ENCODE measurements at places on chromosomes 6 and 20.

DNA sequence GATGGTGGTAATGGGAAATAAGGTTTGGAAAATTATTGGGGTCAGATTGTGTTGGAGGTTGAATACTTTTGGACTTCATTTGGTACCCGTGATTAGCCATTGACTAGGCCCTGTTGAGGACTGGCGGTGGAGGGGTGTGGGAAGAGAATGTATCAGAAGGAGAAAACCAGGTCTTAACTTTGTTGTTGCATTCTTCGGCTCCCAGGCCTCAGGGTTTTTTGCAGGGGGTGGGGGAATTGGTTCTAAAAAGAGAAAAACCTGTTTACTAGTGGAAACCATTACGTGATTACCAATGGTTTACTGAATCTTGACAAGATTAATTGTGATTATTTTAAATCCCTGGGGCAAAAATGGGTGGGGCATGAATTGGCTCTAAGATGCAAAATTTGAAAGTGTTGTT, 85.1 kb downstream of the PHF20 start:
- DNase-seq, result no peak

DNA sequence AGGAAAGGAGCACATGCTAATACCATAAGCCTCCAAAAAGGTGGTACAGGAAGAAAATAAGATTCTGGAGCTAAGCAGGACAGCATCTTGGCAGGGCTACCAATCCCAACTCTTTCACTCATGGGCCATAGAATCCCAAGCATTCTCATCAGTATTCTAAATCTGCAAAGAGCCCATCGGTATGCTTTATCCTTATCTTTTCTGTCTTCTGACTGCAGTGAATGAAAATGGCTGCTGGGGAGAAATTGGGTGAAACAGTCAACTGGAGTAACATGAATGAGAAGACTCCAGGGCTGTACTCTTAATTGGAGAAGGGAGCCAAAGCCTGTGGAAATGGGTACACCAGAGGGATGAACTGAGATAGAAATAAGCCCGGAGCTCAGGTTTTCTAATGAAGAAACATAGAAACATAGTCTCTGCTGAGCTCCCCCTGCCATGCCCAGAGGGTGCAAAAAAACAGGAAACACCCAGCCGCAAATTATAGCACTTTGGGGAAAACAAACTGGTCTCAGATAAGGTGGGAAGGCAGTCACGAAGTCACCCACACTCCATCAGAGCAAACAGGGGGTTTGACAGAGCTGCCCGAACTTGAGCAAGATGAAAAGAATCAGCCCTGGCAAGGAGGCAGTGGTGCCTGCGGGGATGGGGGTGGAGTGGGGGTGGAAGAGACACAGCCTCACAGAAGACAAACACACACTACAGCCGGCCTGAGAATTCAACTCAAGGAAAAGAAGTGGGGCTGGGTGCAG, 35.4 kb upstream of the E2F3 start:
- DNase-seq, result no peak

DNA sequence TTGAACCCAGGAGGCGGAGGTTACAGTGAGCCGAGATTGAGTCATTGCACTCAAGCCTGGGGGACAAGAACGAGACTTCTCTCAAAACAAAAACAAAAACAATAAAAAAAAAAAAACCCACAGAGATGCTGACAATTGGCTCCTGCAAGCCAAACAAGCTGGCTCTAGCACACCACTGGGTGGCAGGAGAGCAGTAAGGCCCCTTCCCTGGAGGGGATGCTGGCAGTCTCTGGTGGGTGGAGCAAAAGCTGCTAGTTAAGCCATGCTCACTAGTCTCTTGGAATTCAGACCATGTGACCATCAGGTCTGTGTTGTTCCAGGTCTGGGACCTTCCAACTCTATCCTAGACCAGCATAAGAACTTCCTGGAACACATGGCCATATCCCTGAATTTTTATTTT, 18.9 kb upstream of the DSN1 start:
- DNase-seq, result no peak

GRCh38 chr6:88919032-88919431, 44.4 kb downstream of the RNGTT start:
- DNase-seq, result no peak

GRCh38 chr20:17749978-17750721, 50.4 kb downstream of the BANF2 start:
- DNase-seq, result peak; percentile 28

DNA sequence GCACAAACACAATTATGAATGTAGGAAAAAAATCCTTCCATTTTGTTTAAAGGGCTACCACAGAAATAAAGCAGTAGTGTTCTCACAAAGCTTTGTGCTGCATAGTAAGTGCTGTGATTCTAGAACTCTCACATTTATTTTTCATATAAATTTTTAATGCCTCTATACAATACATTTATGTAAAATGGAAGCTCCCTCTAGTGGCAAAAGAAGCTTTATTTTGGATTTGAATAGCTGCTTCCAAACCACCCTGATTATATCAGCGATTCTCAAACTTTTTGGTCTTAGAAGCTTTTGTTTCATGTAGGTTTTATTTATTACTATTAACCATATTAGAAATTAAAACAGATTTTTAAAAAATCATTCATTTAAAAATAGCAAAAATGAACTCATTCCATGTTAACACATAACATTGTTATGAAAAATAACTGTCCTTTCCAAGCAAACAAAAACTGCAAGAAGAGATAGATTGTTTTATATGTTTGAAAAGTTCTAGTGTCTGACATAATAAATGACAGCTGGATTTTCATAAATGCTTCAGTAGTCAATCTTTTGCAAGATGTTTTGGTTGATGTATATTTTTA, 38.4 kb downstream of the HS3ST5 start:
- no peak for DNase-seq

GRCh38 chr6:133724726-133725125, 164.2 kb upstream of the TCF21 start:
- no peak for DNase-seq

GRCh38 chr20:42130810-42131596, 512.8 kb upstream of the CHD6 start:
- DNase-seq, result no peak

DNA sequence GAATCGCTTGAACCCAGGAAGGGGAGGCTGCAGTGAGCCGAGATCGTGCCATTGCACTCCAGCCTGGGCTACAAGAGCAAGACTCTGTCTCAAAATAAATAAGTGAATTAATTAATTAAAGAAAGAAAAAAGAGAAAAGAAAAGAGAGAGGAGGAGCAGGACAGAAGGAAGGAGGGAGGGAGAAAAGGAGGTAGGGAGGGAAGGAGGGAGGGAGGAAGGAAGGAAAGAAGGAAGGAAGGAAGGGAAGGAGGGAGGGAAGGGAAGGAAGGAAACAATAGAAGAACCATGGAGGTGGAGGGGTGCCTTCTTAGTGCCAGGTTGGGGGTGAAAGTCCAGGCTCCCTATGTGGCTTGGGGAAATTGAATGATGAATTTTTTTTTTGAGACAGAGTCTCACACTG, 6.5 kb upstream of the AHCY start:
- DNase-seq, result no peak

GRCh38 chr6:150666071-150666470, 66.4 kb downstream of the PLEKHG1 start:
- no peak for DNase-seq

GRCh38 chr6:166936079-166936787, 20.1 kb downstream of the RNASET2 start:
- DNase-seq, result no peak

- DNase-seq, result no peak
These were observed 50.8 kb upstream of the BEND6 start for GRCh38 chr6:56904068-56904467.

- DNase-seq, result no peak
These were observed 25.0 kb upstream of the BRPF3 start for GRCh38 chr6:36171573-36171972.

DNA sequence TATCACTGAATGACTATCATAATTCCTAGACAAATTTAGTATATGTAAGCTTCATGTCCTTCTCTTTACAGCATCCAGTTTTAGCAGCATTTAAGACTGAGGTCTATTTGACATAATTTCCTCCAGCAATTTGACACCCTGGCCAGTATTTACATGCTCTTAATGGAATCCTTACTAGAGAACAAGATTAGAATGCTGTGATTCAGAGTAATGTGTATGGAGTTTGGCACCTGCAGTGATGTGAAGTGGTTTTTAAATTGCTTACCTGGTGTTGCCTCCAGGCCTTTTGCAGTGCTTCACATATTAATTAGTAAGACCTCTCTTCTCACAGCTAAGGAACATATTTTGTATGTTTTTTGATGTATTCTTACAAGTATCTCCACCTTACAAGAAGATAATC, 9.8 kb downstream of the NKX2-4 start:
- DNase-seq, result no peak

DNA sequence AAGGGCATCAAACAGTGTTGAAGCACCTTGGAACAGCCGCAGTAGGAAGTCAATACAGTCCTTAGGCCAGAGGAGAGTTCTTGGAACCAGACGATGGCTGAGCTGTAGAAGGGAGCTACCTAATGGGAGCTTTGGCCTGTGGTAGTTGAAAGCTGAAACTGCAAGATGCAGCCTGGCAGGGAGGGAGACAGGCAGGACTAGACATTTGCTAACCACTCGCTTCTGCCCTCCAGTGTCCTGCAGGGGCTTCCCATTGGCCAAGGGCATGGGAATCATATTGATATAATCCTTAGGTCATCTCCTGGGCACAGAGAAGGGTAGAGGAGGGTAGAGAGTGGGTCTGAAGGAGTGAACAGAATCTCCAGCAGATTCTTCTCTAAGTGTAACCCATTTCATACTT, 60.4 kb downstream of the TPD52L1 start:
- DNase-seq, result no peak

GRCh38 chr6:30178837-30179236, 15.5 kb downstream of the TRIM15 start:
- no peak for DNase-seq

- no peak for DNase-seq
These were observed 475.2 kb downstream of the PTPRT start for GRCh38 chr20:42714298-42715141.

DNA sequence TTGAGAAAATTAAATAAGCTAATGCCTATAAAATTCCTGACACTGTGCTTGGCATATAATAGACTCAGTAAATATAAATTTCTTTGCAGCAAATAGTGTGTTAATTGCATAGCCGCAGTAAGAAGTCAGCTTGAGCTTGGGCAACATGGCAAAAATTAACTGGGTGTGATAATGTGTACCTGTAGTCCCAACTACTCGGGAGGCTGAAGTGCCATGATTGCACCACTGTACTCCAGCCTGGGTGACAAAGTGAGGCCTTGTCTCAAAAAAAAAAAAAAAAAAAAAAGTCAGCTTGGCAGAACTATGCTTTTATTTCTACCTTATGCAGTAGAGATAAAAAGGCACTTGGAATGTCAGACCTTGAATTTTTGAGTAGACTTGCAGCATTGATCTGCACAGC, 121.8 kb downstream of the AKAP7 start:
- no peak for DNase-seq

DNA sequence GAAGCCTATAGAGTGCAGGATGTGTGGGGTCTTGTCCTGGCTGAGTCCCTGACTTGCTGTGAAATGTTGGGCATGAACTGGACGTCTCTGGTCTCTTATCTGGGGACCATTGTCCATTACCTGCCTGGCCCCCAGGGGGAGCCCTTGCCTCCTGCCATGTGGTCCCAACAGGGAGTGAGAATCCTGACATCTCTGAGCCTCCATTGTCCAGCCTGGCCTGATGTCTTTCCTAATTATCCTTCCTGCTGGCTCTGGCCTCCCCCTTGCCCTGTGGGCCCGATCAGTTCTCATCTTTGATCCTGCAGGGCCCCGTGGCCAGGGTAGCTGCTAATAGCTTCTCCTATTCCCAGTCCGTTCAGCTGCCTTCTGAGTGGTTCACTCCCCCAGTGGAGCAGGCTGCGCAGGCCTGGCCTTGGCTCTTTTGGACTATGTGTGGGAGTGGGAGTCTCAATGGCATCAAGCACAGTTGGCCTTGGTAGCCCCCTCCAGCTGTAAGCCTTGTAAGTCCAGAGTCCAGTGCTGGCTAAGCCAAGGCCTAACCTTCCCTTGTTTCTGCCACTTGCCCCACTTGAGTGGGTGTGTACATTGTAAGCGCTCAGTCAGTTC, 77.9 kb upstream of the RALY start:
- no peak for DNase-seq

- no peak for DNase-seq
These were observed 796.3 kb upstream of the MAP3K7 start for GRCh38 chr6:91383207-91383606.

- DNase-seq, result no peak
These were observed 37.0 kb downstream of the AKAP7 start for GRCh38 chr6:131172222-131172621.

- DNase-seq, result no peak
These were observed 56.9 kb downstream of the GNAS-AS1 start for GRCh38 chr20:58793512-58794420.

DNA sequence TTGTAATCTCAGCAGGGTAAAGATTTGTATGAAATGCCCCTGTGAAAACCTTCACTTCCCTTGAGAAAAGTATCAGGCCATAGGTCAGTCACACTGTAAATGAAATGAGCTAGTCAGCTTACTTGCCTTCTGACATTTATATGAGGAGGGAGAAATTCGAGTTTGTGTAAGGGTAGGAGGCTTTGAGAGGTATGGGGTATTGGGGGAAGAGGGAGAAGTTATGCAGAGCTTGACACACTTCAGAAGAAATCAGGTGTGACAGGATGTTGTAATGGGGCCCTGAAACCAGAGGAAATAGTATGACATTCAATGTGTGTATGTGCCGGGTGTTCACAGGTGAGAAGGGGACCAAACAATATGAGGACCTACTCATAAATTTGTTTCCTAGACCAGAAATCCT, 64.2 kb upstream of the CCN6 start:
- DNase-seq, result no peak

DNA sequence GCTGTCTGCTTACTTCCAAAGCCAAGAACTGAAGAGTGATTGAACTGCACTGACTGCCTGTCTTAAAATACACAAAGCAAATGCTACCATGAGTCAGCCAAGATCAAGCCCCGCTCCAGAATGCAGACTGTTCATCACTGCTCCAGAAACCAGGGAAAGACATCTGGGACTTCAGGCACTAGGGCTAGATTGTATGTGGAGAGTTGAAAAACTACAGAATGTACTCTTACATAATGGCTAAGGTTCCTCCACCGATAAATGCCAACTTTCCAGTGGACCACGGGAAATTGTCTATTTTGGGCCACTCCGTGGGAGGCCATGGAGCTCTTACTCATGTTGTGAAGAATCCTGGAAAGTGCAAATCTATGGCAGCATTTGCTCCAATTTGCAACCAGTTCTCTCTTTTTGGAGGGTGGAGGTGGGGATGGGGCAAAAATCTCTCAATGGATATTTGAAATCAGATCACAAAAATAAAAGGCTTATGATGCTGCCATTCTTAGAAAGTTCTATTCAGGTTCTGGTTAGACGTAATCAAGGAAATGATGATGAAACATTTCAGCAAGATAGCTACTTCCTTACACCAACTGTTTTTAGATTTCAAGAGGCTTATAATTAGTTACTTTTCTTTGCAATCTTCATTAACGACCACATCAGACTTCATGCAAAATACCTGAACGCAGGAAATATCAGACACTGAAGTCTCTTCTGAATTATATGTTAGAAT, 11.8 kb upstream of the CAP2 start:
- no peak for DNase-seq

GRCh38 chr6:49713346-49713745, at the start of gene CRISP2:
TSS of gene CRISP2 (minus strand) at chr6:49713543. CDS start at chr6:49709196, 4,347 bp downstream.
- DNase-seq, result no peak

GRCh38 chr20:56630506-56631317, 1.6 kb downstream of the TFAP2C start:
- no peak for DNase-seq
